ENCODE measurements at places on chromosomes 1 and 21. TPM values are rescaled to one million over a fixed set of nuclear protein-coding genes. Genes with fewer than 3 reads are reported as not detected.

- no peak overlapping the region for H3K4me3 ChIP-seq
- H3K36me3 ChIP-seq, result no peaks in the 10 kb centered on the region
- no peaks in the 10 kb centered on the region for H3K27me3 ChIP-seq
- H3K4me1 ChIP-seq, result peaks cover 8% of the 10 kb centered on the region
Observed at GRCh38 chr1:97926017-97926708, 5.3 kb upstream of the DPYD start.

DNA sequence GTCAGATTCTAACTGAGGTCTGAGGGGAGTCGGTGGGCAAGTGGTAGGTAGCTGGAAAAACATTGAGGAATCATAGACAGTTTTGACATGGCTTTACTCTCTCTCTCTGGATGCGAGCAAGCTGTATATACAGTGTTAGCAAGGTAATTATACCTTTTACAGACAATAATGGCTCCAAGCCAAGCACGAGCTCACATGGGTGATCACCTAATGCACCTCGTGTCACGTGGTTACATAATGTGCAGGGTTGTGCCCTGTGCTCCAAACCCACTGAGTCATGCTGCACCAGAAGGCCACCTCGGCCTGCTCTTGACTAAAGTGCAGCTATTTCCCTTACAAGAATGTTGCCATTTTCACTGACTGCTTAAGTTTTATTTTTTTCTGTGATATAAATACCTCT is 7.6 kb upstream of the CLCA2 start:
- no peaks in the 10 kb centered on the region for H3K36me3 ChIP-seq
- H3K27ac ChIP-seq, result no peak overlapping the region
- H3K27me3 ChIP-seq, result no peaks in the 10 kb centered on the region
- peaks cover 16% of the 10 kb centered on the region for H3K4me1 ChIP-seq
- no peak overlapping the region for H3K4me3 ChIP-seq
- no peak for DNase-seq

DNA sequence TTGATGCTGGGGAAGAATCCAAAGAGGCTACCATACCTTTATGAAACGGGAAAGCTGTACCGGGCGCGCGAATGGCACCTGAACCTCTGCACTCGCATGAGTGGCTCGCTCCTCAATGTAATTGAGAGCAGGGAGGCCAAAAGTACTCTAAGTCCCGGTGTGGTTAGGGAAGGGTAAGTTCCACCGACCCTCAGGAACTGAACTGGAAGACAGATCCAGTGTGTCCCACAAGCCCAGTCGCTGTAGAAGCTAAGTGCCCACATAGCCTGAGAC is 1.0 kb downstream of the GATAD2B start:
- no peaks in the 10 kb centered on the region for H3K27me3 ChIP-seq
- H3K27ac ChIP-seq, result peak overlapping the region; percentile 91
- no peak for DNase-seq
- no peaks in the 10 kb centered on the region for H3K36me3 ChIP-seq
- peak overlapping the region; percentile 84 for H3K4me3 ChIP-seq

GRCh38 chr1:228287541-228288425 is 79.9 kb downstream of the OBSCN start:
- H3K4me3 ChIP-seq, result no peak overlapping the region
- no peak overlapping the region for H3K27ac ChIP-seq
- no peaks in the 10 kb centered on the region for H3K4me1 ChIP-seq
- H3K36me3 ChIP-seq, result peaks cover 27% of the 10 kb centered on the region
- H3K27me3 ChIP-seq, result no peaks in the 10 kb centered on the region

GRCh38 chr1:24119859-24120756 is 8.2 kb upstream of the MYOM3 start:
- no peak overlapping the region for H3K4me3 ChIP-seq
- H3K4me1 ChIP-seq, result peaks cover 44% of the 10 kb centered on the region
- no peaks in the 10 kb centered on the region for H3K36me3 ChIP-seq
- H3K27ac ChIP-seq, result peak overlapping the region; percentile 66

DNA sequence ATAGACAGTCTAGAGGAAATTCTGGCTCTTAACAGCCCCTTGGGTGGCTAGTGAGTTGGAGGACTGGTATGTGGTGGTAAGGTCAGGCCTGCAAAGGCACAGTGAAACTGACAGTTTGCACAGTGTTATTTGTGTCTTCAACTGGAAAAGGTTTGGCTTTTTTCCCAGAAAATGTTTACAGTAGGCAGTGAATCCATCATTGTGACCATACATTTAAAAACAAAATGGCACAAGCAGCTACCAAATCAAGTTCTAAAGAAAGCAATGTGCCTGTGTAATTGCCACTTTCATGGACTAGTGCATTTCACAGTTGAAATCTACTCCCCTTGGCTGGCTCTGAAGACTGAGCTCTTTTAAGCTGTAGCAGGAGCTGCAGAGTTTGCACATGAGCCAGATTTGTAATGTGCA is 24.8 kb downstream of the ATPAF1 start:
- H3K4me1 ChIP-seq, result no peaks in the 10 kb centered on the region
- H3K27me3 ChIP-seq, result no peaks in the 10 kb centered on the region
- peaks cover 35% of the 10 kb centered on the region for H3K36me3 ChIP-seq
- H3K4me3 ChIP-seq, result no peak overlapping the region
- H3K27ac ChIP-seq, result no peak overlapping the region
- DNase-seq, result no peak

DNA sequence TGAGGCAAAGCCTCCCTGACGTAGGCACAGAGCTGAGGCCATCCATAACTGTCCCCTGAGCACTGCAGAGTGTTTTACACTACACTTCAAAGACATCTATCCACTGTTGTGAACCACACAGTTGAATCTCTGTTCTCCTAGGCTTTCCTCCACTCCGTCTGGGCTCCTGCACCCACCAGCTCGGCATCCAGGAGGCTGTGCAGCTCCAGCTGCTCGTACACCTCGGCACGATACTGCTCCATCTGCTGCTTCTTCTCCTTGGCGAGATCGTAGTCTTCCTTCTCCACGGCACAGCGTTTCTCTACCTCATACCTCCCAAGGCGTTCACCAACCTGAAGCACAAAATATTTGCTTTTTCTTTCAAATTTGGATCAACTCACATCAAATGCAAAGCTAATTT is 18.2 kb downstream of the CEP104 start:
- H3K4me3 ChIP-seq, result no peak overlapping the region
- H3K36me3 ChIP-seq, result peaks cover 86% of the 10 kb centered on the region

DNA sequence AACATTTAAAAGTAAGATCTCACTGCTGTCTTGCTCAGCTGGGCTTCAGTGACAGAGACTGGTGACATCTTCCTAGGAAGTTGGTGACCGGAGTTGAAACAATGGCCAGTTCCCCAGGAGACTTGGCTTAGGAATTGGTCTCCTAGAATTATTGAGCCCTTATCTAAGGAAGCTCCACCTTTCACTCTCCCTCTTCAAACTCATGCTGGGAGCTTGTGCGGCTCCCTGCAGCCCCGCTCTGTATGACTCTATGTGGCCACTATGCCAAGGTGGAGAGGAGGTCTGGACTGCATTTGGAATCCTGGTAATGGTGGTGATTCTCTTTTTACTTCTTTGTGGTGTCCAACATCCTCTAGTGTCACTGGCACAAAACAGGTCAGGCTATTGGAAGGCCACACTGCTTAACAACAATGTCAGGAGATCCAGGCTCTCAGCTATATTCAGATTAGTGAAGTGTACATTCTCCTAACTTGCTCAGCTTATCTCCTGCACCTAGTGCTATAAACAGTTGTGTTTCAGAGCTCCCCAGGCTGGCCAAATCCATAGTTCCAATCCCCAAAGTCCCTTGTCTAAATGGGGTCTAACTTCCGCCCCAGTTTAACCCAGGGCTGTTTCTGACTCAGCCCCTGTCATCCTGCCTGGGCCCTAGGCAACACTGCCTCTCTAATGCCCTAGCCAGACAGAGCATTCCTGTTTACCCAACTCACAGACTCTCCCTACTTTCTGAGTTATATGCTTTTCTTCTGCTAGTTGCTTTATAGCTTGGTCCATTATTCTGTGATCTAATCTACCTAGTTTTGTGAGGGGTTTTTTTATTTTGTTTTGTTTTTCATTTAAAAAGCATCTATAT is 18.3 kb downstream of the ATP2B4 start:
- peak overlapping the region; percentile 81 for H3K27ac ChIP-seq
- H3K36me3 ChIP-seq, result no peaks in the 10 kb centered on the region
- H3K4me1 ChIP-seq, result peaks cover 50% of the 10 kb centered on the region
- no peak for DNase-seq

GRCh38 chr1:67446893-67447292 is 16.7 kb upstream of the SERBP1 start:
- no peaks in the 10 kb centered on the region for H3K36me3 ChIP-seq
- no peak overlapping the region for H3K27ac ChIP-seq
- peaks cover 1% of the 10 kb centered on the region for H3K4me1 ChIP-seq
- no peak overlapping the region for H3K4me3 ChIP-seq

GRCh38 chr1:6803357-6803756 is 18.1 kb downstream of the CAMTA1 start:
- H3K27ac ChIP-seq, result no peak overlapping the region
- H3K27me3 ChIP-seq, result no peaks in the 10 kb centered on the region
- no peak overlapping the region for H3K4me3 ChIP-seq

Gene CASZ1
- 229 TPM for total RNA-seq

Gene CCDC185
- total RNA-seq, result not detected

Gene MYBPH
- total RNA-seq, result not detected

Measured in suprapubic skin (tissue), 4 donors.